ENCODE measurements at places on chromosomes 7 and 10.

DNA sequence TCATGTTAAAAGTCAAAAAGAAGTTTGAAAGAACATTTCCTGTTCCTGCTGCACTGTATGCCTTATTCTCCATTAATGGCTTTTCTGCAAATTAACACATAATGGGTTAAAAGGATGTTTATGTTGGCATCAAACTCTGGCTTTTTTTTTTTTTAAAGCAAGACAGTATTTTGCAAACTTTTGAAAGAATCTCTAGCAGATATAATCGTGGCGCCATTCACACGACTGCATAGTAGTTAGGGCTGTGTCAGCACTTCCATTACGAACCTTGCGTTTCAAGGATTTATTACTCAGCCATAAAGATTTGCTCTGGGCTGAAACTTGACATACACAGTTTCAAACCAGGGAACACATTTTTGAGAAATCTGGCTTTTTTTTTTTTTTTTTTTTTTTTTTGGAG lies 207.8 kb downstream of the DYNC1I1 start:
- H3K4me1 ChIP-seq = peaks cover 7% of the 10 kb centered on the region
- DNase-seq = no peak
- H3K4me3 ChIP-seq = no peak overlapping the region
- no peaks in the 10 kb centered on the region for H3K27me3 ChIP-seq

DNA sequence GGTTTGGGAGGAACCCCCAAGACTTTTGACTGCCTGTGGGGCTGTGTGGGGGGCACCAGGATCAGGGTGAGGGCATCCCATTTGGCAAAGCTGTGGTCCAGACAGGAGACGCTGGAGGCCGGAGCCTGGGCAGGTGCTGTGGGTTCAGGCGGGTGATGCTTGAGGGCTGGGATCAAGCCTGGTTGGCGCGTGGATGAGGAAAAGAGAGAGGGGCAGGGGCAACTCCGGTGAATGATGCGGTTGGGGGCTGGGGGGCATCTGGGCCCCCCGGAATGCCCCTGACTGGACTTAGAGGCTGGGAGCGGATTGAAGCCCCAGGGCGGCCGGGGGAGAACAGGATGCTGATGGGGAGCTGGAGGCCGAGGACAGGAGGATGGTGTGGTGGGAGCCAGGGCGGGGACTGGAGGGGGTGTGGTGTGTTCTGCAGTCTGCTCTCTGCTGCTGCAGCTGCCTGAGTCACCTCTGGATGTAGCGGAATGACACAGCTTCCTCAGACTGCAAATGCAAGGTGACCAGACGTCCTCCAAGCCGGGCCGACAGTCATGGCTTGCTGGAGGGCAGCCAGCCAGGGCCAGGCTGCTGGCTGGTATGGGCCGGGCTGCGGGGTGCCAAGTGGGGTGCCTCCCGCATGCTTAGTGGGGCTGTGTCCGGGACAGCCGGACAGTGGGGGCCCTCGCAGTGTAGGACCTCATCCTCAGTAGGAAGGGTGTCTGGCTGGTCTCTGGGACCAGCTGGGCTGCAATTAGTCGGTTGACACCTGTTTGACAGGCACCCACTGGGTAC lies 3.2 kb downstream of the MAFK start:
- peaks cover 17% of the 10 kb centered on the region for H3K36me3 ChIP-seq
- H3K27me3 ChIP-seq = no peaks in the 10 kb centered on the region
- H3K4me3 ChIP-seq = peak overlapping the region; percentile 69
- peak; percentile 67 for DNase-seq
- peak overlapping the region; percentile 98 for H3K27ac ChIP-seq

GRCh38 chr7:74380720-74381119 lies 73.0 kb upstream of the GTF2IRD1 start:
- peak overlapping the region; percentile 49 for H3K27ac ChIP-seq
- H3K4me1 ChIP-seq = no peaks in the 10 kb centered on the region
- H3K27me3 ChIP-seq = no peaks in the 10 kb centered on the region
- peaks cover 7% of the 10 kb centered on the region for H3K36me3 ChIP-seq
- H3K4me3 ChIP-seq = no peak overlapping the region

DNA sequence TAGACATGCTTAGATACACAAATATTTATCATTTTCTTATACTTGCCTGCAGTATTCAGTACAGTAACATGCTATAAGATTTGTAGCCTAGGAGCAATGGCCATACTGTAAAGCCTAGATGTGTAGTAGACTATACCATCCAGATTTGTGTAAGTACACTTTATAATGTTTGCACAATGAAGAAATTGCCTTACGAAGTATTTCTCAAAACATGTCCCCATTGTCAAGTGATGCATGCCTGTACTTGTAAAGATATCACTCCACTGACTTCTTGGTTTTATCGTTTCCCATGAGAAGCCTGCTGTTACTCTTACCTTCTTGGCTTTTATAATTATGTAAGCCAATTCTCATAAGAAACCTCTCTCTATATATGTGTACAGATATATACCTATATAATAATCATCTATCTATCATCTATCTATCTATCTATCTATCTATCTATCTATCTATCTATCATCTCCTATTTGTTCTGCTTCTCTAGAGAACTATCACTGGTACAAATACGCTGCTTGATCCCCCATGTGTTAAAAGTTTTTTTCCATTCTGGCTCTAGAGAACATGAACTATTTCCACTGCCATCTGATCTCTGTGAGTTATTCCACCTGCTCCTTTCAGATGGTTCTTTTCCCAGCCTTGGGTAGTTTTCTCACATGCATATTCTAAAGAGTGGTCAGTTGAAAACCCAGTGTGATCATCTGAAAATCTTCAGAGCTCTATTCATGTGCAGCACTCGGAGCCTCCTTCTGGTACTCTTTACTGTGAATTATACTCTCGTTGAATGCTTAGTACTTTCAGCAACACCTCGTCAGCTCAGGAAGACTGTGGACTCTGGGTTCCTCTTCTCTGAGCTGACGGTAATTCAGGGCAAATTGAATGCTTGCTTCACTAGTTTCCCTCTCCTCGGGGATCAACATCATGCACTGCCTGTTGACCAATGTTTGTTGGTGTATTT lies 14.5 kb upstream of the VCL start:
- no peaks in the 10 kb centered on the region for H3K36me3 ChIP-seq
- no peak overlapping the region for H3K4me3 ChIP-seq
- no peak overlapping the region for H3K27ac ChIP-seq
- no peaks in the 10 kb centered on the region for H3K27me3 ChIP-seq

DNA sequence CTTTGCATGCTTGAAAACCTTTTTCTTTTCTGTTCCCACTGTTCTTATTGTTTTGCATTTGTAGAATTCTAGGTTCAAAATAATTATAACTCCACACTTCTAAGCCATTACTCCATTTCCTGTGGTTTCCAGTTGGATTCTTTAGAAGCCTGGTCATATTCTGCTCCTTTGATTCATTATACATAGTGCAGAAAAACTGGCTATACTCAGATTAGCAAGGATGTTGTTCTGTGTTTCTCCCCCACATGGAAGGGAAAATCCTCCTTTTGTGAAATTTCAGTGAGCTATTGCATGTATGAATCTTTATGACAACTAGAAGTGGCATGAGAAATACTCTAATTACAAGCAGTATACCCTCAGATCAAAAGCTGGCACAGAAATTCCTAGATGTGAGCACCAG lies 79.5 kb downstream of the SLC13A1 start:
- no peaks in the 10 kb centered on the region for H3K4me1 ChIP-seq
- H3K27me3 ChIP-seq = no peaks in the 10 kb centered on the region

- no peak overlapping the region for H3K4me3 ChIP-seq
- no peaks in the 10 kb centered on the region for H3K27me3 ChIP-seq
- peaks cover 33% of the 10 kb centered on the region for H3K4me1 ChIP-seq
- peak overlapping the region; percentile 92 for H3K27ac ChIP-seq
- DNase-seq = no peak
These were observed 18.2 kb downstream of the CYP17A1 start for GRCh38 chr10:102819054-102819453.

- H3K4me3 ChIP-seq = no peak overlapping the region
- no peaks in the 10 kb centered on the region for H3K27me3 ChIP-seq
- H3K27ac ChIP-seq = no peak overlapping the region
- H3K4me1 ChIP-seq = peaks cover 18% of the 10 kb centered on the region
These were observed 35.9 kb downstream of the CCDC3 start for GRCh38 chr10:12965571-12965970.

GRCh38 chr7:132245539-132245938 lies 330.7 kb downstream of the PLXNA4 start:
- no peaks in the 10 kb centered on the region for H3K36me3 ChIP-seq
- H3K27me3 ChIP-seq = no peaks in the 10 kb centered on the region
- H3K27ac ChIP-seq = no peak overlapping the region
- no peak overlapping the region for H3K4me3 ChIP-seq
- peaks cover 16% of the 10 kb centered on the region for H3K4me1 ChIP-seq

- H3K36me3 ChIP-seq = no peaks in the 10 kb centered on the region
- no peak for DNase-seq
- no peak overlapping the region for H3K27ac ChIP-seq
- H3K4me1 ChIP-seq = no peaks in the 10 kb centered on the region
- H3K4me3 ChIP-seq = no peak overlapping the region
These were observed 156.8 kb upstream of the PHYHIPL start for GRCh38 chr10:59019603-59020002.

- no peaks in the 10 kb centered on the region for H3K27me3 ChIP-seq
- no peak overlapping the region for H3K27ac ChIP-seq
- no peak overlapping the region for H3K4me3 ChIP-seq
- H3K36me3 ChIP-seq = no peaks in the 10 kb centered on the region
- peak; percentile 79 for DNase-seq
These were observed 32.0 kb downstream of the EXOC6 start for GRCh38 chr10:92880233-92880861.

GRCh38 chr10:4024516-4025245 lies 239.7 kb upstream of the KLF6 start:
- DNase-seq = no peak
- H3K27me3 ChIP-seq = no peaks in the 10 kb centered on the region
- no peak overlapping the region for H3K4me3 ChIP-seq

GRCh38 chr7:99422625-99423024 lies 13.9 kb downstream of the BUD31 start:
- H3K27ac ChIP-seq = no peak overlapping the region
- H3K4me1 ChIP-seq = no peaks in the 10 kb centered on the region
- no peaks in the 10 kb centered on the region for H3K27me3 ChIP-seq
- H3K4me3 ChIP-seq = no peak overlapping the region

GRCh38 chr7:136923111-136923667 lies 54.7 kb downstream of the CHRM2 start:
- H3K27ac ChIP-seq = no peak overlapping the region
- H3K4me3 ChIP-seq = no peak overlapping the region
- no peaks in the 10 kb centered on the region for H3K36me3 ChIP-seq

DNA sequence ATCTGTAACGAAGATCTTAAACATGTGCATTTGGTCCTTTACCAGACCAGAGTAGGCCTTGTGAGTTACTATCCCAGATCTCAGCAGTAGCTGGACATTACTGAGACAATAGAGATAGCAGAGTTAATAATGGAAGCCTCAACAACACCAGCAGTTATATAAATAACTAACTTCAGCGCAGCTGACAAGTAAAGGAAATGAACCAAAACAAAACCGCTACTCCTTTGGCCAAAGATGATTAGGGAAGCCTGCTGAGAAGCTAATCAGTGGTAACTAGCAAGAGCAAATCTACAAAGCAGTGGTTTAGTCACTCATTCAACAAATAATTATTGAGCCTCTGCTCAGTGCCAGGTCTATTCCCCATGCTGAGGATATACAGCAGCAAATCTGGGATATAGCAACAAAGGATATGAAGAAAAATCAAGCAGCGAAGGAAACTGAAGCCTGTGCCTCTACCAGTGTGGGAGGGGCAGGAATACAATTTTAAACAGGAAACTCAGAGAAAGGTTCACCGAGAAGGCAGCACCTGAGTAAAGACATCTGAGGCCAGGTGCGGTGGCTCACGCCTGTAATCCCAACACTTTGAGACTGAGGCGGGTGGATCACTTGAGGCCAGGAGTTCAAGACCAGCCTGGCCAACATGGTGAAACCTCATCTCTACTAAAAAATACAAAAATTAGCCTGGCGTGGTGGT lies 103.6 kb downstream of the ELMO1 start:
- no peaks in the 10 kb centered on the region for H3K4me1 ChIP-seq
- DNase-seq = no peak
- no peaks in the 10 kb centered on the region for H3K27me3 ChIP-seq
- H3K4me3 ChIP-seq = no peak overlapping the region

DNA sequence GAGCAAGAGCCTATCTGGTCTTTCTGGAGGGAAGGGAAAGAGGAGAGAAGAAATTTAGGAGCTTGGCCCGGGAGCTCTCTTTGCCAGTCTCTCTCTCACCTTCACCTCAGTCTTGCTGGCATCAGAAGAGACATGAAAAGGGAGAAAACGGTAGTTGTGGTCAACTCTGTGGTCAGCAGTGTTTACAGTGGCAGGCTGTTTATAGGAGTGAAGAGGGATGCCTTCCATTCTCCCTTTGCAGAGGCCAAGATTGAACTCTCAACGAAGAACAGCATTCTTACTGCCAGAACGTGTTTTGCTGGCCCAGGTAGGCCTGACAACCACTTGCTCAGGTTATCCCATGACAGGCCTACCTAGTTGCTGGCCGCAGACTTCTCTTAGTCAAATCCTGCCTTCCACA lies 133.3 kb downstream of the CCDC3 start:
- no peaks in the 10 kb centered on the region for H3K4me1 ChIP-seq
- H3K27me3 ChIP-seq = no peaks in the 10 kb centered on the region
- no peak overlapping the region for H3K4me3 ChIP-seq
- no peak overlapping the region for H3K27ac ChIP-seq
- no peak for DNase-seq

DNA sequence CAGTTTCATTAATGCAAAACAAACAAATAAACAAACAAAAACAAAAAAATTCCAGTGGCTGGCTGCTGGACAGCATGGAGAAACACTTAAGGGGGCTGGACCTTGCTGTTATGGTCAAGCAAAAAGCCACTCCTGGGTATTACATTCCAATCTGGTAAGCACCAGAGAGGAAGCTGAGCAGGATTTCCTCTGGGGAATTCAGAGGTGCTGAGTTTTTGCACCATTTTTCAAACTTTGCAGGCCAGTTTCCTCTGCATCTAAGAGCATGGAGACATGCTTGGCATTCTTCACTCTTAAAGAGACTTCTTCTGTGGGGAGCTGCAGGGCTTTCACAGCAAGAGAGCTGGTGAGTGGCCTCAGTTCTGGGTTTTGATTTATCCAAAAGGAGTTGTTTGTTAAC lies 84.5 kb downstream of the FZD1 start:
- H3K4me1 ChIP-seq = no peaks in the 10 kb centered on the region
- H3K27me3 ChIP-seq = no peaks in the 10 kb centered on the region
- no peak overlapping the region for H3K27ac ChIP-seq
- H3K36me3 ChIP-seq = no peaks in the 10 kb centered on the region

GRCh38 chr7:129896568-129897382 lies 56.0 kb downstream of the UBE2H start:
- no peaks in the 10 kb centered on the region for H3K27me3 ChIP-seq
- H3K36me3 ChIP-seq = peaks cover 20% of the 10 kb centered on the region
- H3K4me3 ChIP-seq = no peak overlapping the region
- no peak overlapping the region for H3K27ac ChIP-seq

DNA sequence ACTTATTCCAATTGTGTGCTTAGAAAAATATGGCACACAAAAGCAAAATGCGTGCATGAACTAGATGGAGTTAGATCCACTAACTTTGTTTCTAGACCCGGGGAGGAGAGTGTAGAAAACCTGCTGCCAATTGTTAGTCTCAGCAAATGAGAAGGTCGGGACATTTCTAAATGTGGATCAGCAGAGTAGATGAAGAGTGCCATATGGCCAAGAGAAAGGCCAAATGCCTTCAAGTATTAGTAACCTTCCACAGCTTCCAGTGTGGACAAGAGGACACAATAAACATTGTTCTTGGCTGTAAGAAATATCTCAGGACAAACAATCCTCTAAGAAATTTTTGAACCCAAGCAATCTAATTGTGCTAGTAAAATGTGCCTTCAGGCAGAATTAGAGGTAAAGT lies 690.3 kb downstream of the REEP3 start:
- DNase-seq = no peak
- H3K36me3 ChIP-seq = no peaks in the 10 kb centered on the region
- H3K4me1 ChIP-seq = no peaks in the 10 kb centered on the region
- no peak overlapping the region for H3K4me3 ChIP-seq
- H3K27ac ChIP-seq = no peak overlapping the region
- no peaks in the 10 kb centered on the region for H3K27me3 ChIP-seq
